Stimulated activated CD4-positive, alpha-beta T cell treated with anti-CD3 and anti-CD28 coated beads, Interleukin-15, amount 100 ng/mL, for 1 hour (primary cell): ENCODE measurements at places on chromosomes 6 and 20.

GRCh38 chr20:37571033-37571432 is 43.4 kb upstream of the BLCAP start:
- no peak for DNase-seq

DNA sequence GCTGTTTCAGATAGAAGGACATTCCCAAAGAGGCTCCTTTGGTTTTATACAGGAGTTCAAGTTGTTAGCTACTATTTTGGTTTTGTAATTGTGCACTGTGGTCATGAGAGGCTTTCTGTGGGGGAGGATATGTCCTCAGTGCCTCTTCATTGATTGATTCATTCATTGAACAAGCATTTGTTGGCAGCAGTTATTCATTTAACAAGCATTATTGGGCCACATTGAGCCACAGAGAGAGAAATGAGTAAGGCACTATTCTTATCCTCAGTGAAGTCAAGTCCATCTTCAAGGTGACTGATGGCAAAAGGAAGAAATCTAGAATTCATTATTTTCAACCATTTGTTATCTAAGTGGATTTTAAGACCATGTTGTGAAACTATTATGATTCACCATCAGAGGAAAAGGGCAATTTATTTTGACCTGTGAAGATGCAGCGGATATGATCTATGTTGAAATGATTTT is 697.2 kb upstream of the CITED2 start:
- DNase-seq = no peak

DNA sequence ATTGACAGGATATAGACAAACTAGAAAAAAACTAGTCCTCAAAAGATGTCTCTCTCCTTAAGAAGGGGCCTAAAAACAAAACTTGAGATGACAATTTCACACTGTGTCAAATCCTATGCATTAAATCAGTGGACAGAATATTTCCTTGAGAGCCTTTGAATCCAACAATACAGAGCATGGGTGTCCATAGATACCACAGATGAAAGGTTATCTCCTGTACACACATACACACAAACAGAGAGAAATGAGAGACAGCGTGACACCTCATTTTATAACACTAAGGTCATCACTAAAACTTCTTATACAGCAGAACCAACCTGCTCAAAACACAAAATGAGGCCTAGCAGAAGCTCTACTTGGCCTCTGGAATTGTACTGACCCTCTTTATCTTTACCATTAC is 55.5 kb downstream of the MAP7 start:
- no peak for DNase-seq

DNA sequence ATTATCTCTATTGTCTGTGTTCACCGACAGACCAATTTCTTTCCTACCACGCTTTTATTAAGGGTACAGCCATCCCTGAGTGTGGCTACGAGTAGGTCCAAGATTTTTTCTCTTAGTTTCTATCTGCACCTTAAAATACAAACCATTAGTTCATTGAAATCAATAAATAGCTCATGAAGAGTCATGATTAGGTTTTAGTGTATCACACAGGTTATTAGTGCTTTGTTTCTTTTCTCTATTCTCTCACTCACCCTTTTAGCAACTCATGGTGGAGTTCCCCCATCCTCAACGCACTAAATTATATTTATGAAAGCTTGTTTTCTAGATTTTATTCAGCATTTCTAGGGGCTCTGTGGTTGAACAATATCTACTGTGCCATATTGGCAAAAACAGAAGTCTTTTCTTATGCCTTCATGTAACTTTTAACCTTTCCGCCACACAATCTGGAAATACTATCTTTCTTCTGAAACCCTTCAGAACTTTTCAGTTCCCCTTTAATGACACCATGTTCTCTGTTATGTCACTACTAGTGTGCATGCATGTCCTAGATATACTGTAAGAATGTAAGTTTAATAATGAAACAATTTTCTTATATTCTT is 128.2 kb upstream of the LAMA2 start:
- DNase-seq = no peak

DNA sequence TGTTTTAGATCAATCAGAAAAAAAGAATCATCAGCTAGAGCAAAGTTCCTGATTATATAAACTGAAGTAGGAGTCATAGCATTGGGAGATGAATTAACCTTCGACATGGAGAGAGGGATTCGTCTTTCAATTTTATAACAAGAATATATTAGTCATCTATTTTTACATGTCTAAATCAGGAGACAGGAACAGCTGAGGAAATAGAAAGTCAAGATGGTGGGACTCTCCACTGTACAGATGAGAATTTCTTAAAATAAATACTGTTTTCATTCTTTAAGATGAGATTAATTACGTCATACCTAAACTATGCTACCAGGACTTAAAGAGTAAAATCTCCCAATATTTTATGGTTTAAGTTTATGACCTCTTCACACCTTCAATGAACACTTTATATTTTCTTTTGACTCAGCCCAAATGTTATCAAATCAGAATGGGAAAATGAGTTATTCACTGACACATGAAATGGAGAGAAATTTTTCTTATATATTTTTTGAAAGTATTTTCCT is 1137.7 kb downstream of the EPHA7 start:
- no peak for DNase-seq

- DNase-seq = no peak
Observed at GRCh38 chr6:41505122-41506049, 40.8 kb upstream of the FOXP4 start.

GRCh38 chr20:57605878-57606277 is 14.3 kb downstream of the ZBP1 start:
- DNase-seq = no peak

- DNase-seq = no peak
Observed at GRCh38 chr20:577167-577791, 32.8 kb downstream of the TCF15 start.

DNA sequence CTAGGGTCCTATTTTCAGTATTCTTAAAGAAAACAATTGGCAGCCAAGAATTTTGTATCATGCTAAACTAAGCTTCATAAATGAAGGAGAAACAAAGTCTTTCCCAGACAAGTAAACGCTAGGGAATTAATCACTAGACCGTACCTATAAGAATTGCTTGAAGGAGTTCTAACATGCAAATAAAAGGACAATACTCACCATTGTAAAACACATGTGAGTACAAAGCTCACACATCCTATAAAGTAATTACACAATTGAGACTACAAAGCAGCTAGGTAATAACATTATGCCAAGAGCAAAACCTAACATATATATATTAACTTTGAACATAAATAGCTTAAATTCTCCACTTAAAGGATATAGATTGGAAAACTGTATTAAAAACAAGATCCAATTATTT is 147.4 kb downstream of the FAM83B start:
- no peak for DNase-seq

- DNase-seq = no peak
Observed at GRCh38 chr20:48298851-48299484, 513.7 kb upstream of the SULF2 start.

GRCh38 chr20:23584434-23585199 is 16.3 kb upstream of the CST9L start:
- DNase-seq = no peak

DNA sequence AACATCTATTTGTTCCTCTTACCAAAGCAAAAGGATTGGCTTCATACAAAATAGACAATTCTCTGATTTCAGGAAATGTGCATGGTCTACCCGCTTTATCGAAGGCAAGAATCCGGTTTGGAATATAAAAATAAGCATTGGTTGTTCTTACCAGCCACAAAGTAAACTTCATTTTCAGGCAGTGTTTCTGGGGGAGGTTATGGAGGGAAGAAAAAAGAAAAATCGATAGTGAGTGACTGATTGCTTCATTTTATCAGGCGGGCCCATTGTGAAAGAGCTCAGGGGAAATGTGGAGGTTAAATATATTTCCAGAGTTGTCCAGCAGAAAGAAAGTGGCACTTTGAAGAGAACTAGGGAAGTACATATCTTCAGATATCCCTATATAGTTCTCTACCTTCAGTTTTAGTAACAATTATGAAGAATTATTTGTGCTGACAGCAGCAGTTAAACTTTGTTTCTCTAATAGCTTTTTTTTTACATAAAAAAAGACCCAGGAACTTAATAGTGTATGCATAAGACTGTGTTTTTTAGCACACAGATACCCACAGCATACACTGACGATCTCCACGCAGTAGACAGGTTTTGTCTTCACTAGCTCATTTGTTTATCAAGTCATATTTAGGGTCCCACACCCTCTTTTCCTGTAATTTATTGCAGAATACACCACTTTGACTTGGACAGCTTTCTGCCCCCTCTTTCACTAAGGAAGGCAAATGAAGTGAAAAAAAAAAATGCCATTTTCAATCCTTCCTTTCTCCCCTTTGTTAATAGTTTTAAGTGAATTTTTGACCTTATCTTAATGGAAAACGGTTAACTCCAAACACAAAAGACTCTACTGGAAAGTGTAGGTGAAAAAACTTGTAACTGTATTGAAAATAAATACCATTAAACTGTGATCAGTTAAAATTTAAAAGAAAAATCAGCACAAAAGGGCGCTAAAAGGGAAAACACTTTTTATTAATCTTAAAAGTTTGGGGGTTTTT is 2.9 kb downstream of the POU3F2 start:
- no peak for DNase-seq

DNA sequence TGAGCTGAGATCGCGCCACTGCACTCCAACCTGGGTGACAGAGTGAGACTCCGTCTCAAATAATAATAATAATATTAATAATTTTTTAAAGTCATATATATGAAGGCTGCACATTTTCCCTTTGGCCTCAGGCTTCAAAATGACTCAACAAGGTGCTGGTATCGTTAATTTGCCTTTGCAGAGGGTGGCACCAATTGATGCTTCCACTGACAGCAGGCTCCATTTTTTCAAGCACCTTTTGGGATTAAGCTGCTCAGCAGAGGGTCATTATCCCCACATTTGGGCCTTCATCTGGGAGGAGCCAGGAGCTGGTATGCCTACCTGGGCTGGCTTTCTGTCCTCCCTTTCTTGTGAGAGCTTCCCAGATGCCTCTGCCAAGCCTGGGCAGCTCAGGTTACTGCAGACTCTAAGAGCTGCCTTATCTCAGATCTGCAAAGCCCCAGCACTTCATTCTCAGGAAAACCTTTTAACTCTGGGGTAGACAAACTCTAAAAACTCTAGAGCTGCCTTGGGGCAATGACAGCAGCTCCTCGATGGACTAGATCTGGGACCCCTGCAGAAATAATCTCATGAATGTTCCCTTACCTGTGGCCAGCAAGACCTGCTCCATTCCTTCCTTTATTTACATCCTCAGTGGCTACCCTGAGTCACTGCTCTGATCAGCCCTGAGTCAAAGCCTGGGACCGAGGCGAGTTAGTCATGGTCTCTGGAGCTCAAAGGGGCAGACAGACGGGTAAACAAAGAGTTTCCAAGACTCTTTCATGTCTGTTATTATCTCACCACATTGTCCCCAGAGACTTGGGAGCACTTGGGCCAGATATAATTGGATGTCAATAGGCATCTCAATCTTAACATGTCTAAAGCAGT is 80.0 kb upstream of the EYA2 start:
- DNase-seq = no peak

DNA sequence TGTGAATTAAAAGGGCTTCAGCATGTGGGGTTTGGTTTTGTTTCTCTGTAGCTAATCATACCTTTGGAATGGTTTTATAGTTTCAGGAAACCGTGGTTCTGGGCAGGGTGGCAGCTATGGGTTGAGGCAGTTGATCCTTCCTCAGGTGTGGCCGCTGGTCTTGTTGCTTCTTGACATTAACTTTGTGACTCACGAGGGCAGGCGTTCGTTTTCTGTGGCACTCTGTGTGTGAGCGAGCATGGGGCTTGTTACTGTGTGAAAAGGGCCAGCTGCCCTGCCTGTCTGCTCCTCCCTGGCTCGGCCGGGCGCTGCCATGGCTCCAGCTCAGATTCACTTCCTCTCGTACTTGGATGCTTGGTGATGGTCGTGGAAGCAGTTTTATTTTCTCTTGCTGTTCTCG is 16.2 kb downstream of the DNAJC5 start:
- no peak for DNase-seq

DNA sequence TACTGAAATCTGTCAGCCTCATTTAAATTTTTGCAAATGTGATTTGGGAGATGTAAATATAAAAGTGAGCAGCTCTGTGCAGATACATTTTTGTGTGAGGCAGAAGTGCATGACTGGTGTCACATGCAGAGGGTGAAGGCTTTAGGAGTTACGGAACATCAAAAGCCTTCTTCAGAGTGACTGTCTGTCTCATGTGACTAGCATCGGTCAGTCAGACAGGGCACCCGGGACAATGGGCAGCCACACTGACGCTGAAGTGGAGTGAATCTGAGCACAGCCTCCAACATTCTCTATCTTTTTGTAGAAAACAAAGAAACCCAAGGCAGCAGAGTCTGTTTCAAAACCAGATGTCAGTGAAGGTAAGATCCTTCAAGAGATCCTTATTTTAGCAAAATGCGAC is 7.9 kb upstream of the FAM209A start:
- no peak for DNase-seq

DNA sequence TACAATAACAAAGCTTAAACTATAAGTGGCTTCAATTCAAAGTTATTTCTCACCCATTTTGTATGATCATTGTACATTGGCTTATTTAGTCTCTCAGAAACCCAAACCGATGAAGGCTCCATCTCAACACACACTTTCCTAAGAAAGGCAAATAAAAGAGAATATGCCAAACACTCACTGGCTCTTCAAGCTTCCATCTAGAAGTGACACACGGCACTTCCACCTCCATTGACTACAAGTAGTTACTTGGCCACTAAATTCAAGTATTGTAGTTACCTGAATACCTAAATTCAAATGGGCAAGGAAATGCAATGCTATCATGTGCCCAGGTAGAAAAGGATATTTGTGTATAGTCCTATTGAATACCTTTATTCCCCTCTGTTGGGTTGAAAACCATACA is 170.6 kb downstream of the OGFRL1 start:
- no peak for DNase-seq

- DNase-seq = no peak
Observed at GRCh38 chr6:160973311-160974250, 18.0 kb upstream of the MAP3K4 start.
